ENCODE measurements at places on chromosomes 5 and 9.

DNA sequence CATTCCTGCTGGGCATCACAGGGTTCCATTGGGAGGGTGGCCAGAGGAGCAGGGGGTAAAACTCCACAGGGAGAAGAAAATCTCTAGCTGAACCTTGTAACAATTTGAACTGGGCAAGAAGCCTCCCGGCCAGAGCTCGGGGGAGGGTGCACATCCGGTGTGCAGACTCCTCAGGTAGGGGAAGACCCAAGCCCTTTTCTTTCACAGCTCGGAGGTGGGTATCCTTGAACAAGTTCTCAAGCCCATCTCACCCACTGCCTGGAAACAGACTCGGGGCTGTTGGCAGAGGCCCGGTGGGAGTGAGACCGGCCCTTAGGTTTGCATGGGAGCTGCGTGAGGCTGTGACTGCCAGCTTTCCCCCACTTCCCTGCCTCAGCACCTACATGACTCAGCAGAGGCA is 111.5 kb upstream of the IL7R start:
- DNase-seq, result no peak

DNA sequence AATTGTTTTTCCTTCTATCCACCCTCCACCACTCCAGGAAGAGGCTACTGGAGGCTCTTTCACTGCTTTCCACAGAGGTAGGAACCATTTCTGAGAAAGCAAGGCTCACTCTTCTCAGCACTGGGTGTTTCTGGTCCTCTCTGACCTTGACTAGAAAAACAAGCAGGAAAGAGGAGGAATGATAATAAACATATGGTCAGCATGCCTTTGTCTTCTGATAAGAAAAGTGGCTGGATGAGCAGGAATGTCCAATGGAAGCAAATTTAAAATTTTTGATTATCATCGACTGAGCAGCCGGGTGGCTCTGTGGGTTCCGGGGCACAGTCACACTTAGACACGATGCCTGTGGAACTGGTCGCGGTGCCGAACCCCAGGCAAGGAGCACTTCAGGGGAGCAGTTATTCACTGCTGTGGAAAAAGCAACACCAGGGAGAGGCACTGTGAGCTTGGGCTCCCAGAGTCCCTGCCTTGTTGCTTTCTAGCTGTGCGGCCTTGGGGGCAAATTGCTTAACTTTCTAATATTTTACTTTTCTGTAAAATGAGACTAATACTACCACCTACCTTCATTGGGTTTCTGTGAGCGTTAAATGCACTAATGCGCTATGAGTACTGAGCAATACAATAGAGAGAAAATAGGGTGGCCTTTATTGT is 157.0 kb upstream of the LHFPL2 start:
- DNase-seq, result no peak

DNA sequence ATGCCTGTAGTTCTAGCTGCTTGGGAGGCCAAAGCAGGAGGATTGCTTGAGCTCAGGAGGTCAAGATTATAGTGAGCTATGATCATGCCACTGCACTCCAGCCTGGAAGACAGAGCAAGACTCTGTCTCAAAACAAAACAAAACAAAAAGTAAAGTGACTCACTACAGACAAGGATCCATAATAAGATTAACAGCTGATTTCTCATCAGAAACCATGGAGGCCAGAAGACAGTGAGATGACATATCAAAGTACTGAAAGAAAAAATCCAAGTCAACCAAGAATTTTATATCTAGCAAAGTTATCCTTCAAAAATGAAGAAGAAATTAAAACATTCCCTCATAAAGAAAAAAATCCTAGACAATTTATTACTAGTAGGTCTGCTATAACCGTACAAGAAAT is 69.4 kb upstream of the ZBTB43 start:
- DNase-seq, result no peak

DNA sequence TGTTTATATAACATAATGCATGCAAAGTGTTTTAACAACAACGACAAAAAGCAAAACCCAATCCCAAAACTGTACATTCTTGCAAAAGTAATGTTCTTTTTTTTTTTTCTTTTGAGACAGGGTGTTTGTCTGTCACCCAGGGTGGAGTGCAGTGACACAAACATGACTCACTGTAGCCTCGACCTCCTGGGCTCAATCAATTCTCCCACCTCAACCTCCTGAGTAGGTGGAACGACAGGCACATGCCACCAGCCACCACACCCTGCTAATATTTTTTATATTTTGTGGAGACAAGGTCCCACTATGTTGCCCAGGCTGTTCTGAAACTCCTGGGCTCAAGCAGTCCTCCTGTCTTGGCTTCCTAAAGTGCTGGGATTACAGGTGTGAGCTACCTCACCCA is 13.6 kb upstream of the HAVCR1 start:
- no peak for DNase-seq

GRCh38 chr9:74742792-74743730 is 144.7 kb downstream of the TRPM6 start:
- DNase-seq, result peak; percentile 57

- DNase-seq, result peak; percentile 70
Observed at GRCh38 chr5:143386725-143387124, 16.8 kb downstream of the NR3C1 start.

DNA sequence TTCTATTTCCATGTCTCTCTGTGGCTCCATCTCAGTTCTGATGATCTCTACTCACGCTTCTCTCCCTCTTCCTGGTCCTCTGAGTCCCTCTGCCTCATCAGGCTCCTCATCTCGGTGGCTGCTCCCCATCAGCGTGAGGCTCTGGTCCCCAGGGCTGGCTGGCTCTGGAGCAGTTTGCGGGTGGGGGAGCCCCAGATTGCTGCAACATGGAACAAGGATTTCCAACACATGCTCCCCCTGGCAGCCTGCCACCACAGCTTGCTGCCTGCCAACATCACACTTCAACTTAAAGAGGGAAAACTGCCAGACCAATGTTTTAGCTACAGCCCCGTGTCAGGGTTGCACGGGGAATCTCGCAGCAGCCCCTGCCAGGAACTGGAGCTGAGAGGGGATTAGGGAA is 77.2 kb upstream of the NEK6 start:
- DNase-seq, result peak; percentile 46

DNA sequence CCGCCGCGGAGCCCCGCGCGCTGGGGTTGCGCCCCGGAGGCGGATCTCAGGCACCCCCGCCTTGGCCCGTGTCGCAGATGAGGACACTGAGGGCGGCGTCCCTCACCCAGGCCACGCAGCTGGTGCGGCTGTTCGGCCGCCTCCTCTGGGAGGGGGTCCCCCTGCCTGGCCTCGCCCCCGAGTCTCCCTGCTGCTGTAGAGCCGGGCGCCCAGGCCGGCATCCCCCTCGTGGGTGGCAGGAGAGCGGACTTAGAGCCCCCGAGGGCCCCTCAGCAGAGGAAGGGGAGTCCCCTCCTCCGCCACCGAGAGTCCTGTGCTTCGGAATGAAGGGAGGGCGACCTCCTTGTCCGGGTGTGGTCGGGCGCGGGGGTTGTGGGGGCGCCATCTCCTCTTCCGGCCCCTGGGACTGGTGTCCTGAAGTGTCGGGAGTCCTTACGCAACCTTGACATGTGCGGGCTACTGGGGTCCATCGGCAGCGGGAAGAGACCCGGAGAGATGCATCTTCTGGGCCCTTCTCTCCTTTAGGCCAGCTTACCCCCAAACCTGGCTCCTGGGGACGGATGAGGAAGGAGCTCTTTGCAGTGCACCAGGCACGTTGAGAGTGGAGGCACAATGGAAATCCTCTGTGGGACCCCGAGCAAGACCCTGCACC is 11.7 kb upstream of the EXOSC2 start:
- no peak for DNase-seq

GRCh38 chr9:9919174-9919775 is 693.5 kb downstream of the PTPRD start:
- no peak for DNase-seq

DNA sequence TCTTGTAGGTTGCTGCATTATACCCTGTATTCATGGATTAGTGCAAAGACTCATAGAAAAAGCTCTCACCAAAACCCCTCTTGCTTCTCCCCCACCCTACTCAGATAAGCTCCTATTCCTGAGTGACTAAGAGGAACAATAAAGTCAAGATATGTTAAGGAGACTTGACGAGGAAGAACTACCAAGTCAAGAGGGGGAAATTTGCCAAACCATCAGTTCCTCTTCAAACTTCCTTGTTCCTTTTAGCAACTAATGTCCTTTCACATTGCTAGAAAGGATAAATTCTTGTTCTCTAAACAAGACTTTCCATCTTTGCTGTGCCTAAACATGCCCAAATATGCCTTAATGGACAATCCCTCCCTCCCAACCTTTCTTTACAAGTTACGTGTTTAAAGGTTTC is 27.0 kb downstream of the CNOT8 start:
- no peak for DNase-seq

DNA sequence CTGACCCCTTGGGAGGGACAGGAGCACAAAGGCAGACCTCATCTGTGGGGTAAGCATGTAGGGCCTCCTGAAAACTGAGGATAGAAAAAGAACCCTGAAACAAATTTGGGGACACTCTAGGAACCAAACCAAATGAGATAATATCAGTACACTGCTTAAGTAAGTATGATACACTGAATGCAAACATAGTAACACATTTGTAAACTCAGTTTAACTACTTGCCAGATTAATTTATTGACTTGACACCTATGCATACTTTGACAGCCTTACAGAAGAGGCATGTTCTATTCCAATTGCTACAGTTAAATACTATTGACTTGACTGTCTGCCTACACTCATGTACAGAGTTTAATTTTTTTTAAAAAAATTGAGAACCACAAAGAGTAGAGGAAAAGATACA is 1070.8 kb upstream of the SEMA6A start:
- DNase-seq, result no peak

GRCh38 chr5:116759860-116760640 is 185.4 kb upstream of the SEMA6A start:
- DNase-seq, result peak; percentile 20

- peak; percentile 26 for DNase-seq
Observed at GRCh38 chr5:56070851-56071465, 76.2 kb upstream of the IL6ST start.

GRCh38 chr9:126702151-126703001 is 88.6 kb downstream of the LMX1B start:
- DNase-seq, result no peak

- DNase-seq, result no peak
Observed at GRCh38 chr9:83744206-83744605, 36.4 kb upstream of the UBQLN1 start.

- DNase-seq, result peak; percentile 40
Observed at GRCh38 chr5:53261245-53261644, 151.7 kb upstream of the MOCS2 start.

DNA sequence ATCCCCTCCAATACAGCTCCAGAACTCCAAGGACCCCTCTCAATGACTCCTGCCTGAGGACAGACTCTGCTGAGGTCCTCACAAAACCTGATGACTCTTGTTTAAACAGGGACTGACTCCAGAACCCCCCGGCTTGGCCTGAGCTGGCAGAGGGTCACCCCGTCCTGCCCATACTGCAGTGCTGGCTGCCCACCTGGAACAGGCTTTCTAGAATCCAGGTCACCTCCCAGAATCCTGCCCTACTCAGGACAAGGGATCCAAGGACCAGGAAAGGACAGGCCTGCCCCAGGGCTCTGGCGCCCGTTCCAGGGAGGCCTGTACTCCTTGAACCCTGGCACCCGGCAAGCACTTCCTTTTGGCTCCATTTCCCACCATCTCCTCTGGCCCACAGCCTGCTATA is 22.2 kb downstream of the RALGDS start:
- no peak for DNase-seq

- no peak for DNase-seq
Observed at GRCh38 chr9:104984121-104984520, 56.2 kb upstream of the ABCA1 start.

Data from fibroblast of mammary gland (primary cell).